ENCODE measurements at places on chromosomes 5 and 9. TPM values are rescaled to one million over a fixed set of nuclear protein-coding genes. Genes with fewer than 3 reads are reported as not detected.
A peak's percentile ranks its signal among the peaks of the same experiment; 100 is the strongest.

- DNase-seq: no peak
Observed at GRCh38 chr9:136773386-136774044, 9.2 kb upstream of the LCN15 start.

- DNase-seq: no peak
Observed at GRCh38 chr9:17045381-17045940, 89.4 kb upstream of the CNTLN start.

DNA sequence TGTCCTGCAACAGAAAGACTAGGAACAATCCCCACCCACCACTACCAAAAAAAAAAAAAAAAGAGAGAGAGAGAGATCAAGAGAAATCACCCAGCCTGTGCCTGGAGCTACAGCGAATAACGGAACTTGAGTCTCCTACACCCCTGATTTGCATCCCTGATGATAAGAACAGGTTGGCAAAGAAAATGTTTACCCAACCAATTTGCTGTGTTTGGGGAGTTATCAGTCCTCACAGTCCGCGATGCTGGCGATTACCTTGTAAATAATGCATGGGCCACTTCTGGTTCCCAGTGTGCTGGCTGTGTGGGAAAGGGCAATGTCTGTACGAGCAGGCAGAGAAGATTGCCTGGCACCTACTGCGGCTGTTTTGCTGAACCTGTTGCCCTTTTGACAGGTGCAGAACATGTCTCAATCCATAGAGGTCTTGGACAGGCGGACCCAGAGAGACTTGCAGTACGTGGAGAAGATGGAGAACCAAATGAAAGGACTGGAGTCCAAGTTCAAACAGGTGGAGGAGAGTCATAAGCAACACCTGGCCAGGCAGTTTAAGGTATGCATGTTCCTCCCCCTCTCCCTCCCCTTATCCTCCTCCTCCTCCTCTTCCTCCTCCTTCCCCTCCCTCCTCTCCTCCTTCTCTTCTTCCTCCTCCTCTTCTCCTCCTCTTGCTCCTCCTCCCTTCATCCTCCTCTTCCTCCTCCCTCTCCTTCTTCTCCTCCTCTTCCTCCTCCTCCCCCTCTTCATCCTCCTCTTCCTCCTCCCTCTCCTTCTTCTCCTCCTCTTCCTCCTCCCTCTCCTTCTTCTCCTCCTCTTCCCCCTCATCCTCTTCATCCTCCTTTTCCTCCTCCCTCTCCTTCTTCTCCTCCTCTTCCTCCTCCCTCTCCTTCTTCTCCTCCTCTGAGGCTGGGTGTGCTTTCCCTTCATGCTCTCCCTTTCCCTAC lies 8.3 kb downstream of the OLFM1 start:
- no peak for DNase-seq

Gene ZNF782
- total RNA-seq: 2.6 TPM

- DNase-seq: no peak
Observed at GRCh38 chr5:157611571-157612476, 36.2 kb upstream of the ADAM19 start.

- DNase-seq: no peak
Observed at GRCh38 chr5:150081541-150082283, 4.6 kb downstream of the CSF1R start.

Gene DOK3
- total RNA-seq: 15.6 TPM

DNA sequence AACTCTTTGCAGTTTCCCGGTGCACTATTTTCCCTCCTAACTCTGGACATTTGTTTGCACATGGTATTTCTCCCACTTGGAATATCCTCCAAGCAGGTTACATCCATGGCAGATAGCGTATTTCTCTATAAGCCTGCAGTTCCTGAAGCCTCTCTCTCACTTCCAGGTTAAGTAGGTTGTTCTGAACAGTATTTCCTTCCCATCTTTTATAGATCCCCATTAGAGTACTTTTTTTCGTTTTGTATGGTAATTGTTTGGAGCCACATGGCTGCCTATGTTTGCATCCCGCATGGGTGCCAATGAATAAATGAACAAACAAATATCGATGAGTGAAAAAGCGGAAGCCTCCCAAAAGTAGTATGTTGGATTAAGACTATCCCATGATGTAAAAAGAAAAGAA lies 113.4 kb upstream of the IQGAP2 start:
- no peak for DNase-seq

Gene ADAMTS12
- total RNA-seq: 4.3 TPM

Gene GRM6
- not detected for total RNA-seq

Gene AK8
- total RNA-seq: 1.5 TPM

- no peak for DNase-seq
Observed at GRCh38 chr9:126107693-126108092, 218.9 kb upstream of the MVB12B start.

Gene SH2D3C
- total RNA-seq: 94.0 TPM

DNA sequence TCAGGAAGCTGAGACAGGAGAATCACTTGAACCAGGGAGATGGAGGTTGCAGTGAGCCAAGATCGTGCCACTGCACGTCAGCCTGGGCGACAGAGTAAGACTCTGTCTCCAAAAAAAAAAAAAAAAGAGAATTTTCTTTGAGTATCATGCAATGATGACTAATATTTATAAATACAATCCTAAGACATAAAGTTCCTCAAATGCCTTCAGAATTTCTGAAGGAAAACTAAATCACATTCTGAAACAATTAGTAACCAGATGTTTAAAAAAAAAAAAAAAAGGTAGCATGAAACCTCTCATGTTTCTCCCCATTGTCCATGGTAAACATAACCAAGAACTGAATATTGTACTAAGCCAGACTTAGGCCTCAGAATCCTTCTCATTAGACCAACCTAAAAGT lies 23.1 kb downstream of the MLLT3 start:
- no peak for DNase-seq

GRCh38 chr9:114905170-114905940 lies 25.0 kb downstream of the TNFSF8 start:
- no peak for DNase-seq

- no peak for DNase-seq
Observed at GRCh38 chr9:18786196-18786595, 246.8 kb downstream of the SAXO1 start.

Gene PCDHA9
- 0.06 TPM for total RNA-seq

Gene DAB2IP
- total RNA-seq: 31.7 TPM

Gene IFT74
- 6.9 TPM for total RNA-seq

DNA sequence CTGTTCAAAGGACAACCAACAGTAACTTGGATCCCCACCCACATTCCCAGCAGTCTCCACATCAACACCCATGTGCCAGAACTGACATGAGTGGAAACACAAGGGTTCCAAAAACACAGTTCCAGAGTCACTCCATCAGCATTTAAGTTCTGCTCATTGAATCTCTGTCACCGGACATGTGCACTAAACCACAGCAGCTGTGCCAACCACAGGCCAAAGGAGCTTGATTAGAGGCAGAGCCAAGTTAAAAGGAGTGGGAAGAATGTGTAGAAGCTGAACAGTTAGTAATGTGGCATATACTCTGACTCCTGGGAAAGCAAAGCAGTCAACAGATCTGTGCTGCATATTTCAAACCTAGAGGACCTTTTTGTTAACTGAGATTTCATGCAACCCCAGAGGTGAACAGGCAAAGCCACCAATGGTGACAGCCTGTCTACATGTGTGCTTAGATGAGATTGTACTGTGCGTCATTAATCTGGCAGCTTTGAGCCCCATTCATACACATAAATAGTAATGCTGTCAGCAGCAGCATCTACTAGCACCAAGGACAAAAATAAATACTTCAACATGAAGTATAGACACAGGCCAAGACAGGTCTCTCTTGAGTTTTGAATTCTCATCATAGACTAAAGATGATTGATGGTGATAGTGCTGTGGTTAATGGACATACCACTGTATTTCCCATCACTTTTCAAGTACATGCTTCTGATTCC lies 16.4 kb upstream of the FST start:
- DNase-seq: no peak

- DNase-seq: peak; percentile 57
Observed at GRCh38 chr5:154042766-154043165, 4.0 kb downstream of the MFAP3 start.

GRCh38 chr9:111566234-111566633 lies 33.2 kb downstream of the PTGR1 start:
- no peak for DNase-seq

Gene FUT7
- total RNA-seq: not detected

DNA sequence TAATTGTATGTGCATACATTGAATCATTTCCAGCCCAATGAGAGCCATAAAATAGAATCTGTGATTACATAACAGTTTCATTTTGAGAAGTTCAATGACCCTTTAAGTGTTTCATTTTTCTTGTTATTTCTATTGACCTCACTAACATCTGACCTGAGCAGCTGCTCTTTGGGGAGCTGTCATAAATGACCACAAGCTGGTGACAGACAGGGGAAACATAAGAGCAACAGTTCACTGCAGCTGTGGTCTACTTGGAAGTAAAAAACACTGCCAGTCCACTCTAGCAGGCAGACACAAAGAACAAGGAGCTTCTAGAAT lies 265.4 kb downstream of the DTWD2 start:
- DNase-seq: no peak

DNA sequence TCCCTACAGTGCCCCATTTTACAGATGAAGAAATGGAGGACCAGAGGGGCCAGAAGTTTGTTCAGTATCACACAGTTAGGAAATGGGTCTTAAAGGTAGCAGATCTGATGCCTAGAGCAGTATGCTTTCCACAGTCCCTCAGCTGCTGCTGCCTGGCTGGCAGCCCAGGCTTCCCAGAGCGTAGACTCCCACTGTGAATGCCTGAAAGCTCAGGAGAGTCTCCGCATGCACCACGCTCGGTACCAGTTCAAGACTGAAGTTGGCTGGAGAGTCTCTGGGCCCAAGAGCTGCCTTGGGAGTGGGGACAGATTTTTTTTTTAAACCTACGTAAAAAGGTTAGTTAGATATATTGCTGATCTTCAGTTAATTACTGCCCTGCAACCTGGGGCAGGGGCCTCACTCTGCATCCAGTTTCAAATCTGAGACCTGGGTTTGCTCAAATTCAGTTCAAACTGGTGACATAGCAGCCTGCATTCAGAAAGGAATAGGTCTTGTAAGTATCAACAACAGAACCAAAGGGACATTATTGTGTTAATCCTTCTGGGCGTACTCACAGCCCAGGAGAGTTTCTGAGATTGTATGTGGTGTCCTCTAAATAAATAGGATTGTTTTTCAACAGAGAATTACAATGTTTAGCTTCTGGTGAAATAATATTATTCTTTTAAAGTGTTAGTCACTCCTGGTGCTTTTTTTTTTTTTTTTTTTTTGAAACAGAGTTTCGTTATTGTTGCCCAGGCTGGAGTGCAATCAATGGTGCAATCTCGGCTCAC lies 8.3 kb downstream of the NANS start:
- no peak for DNase-seq

Gene CCDC183
- 0.48 TPM for total RNA-seq

DNA sequence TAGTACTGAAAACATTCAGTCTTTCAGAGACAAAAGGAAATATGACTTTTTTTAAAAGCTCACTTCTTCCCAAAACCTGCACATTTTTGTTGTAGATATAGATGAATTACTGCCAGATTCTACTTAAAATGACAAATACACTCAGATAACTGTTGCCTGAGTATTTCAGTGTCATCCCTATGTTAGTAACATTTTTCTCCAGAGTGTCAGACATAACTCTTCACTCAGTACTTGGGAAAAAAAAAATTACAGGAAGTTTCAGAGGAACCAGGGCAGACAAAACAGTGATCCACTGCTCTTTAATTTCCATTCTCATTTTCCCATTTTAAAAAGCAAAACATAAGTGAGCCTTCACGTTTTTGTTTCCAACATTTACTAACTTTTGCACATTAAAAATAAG lies 79.3 kb upstream of the ITGA1 start:
- DNase-seq: no peak

Gene HSD17B4
- 169 TPM for total RNA-seq

DNA sequence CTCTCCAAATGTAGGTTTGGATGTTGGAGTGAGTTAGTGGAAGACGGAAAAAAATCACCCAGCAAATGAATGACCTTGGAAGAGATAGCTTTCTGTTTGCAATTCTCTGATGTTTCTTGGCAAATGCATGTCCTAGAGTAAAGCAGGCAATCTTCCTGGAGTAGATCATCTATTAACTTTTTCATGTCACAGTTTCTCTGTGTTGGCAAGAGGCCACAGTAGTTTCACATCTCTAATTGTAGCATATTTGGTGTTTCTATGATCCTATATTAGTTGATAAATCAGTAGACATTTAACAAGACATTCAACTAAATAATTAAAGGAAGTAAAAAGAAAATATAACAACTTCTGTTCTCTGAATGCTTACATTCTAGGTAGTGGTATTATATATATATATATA lies 138.2 kb upstream of the MINAR2 start:
- no peak for DNase-seq

- peak; percentile 66 for DNase-seq
Observed at GRCh38 chr5:79133657-79134451, 22.2 kb downstream of the BHMT start.

Gene SOWAHA
- total RNA-seq: not detected

GRCh38 chr5:172350212-172351181 lies 66.9 kb upstream of the UBTD2 start:
- no peak for DNase-seq

GRCh38 chr9:127779136-127779981 lies 893 bp upstream of the SH2D3C start:
- DNase-seq: no peak

- no peak for DNase-seq
Observed at GRCh38 chr5:60640901-60641300, 59.1 kb downstream of the DEPDC1B start.

GRCh38 chr9:40927260-40927631 lies 201.2 kb downstream of the FOXD4L6 start:
- DNase-seq: no peak

- no peak for DNase-seq
Observed at GRCh38 chr5:77896338-77896737, 120.2 kb upstream of the TBCA start.

- DNase-seq: no peak
Observed at GRCh38 chr5:106443746-106444145, 1227.0 kb downstream of the EFNA5 start.

DNA sequence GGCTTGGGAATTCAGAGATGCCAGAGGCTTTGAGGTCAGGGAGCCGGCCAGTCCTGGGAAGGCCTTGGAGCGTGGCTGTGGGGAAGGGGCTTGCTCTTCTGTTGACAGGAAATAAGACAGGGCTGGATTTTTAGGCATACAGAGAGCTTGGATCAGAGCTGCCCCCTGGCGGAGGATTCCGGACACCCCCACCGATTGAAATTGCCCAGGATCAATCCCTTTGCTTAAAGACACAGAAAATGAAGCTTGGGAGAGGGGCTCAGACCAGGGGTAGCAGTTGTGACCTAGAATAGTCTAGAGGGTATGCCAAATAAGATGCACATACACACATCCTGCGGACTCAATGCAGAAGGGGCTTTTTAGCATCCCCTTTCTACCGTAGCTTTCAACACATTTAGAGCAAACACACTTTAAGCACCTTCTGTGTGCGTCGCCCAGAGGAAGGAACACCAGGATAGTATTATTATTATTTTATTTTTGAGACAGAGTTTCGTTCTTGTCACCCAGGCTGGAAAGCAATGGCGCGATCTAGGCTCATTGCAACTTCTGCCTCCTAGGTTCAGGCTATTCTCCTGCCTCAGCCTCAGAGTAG lies 1.7 kb upstream of the NTMT1 start:
- DNase-seq: no peak

GRCh38 chr5:135671966-135672365 lies 93.2 kb upstream of the CXCL14 start:
- DNase-seq: no peak

Gene STC2
- total RNA-seq: 38.4 TPM

Data from glomerular endothelial cell (primary cell).